ENCODE measurements at places on chromosomes 5 and 9. TPM values are rescaled to one million over a fixed set of nuclear protein-coding genes. Genes with fewer than 3 reads are reported as not detected.

GRCh38 chr9:68577774-68578591, 37.3 kb upstream of the TMEM252 start:
- DNase-seq: no peak

DNA sequence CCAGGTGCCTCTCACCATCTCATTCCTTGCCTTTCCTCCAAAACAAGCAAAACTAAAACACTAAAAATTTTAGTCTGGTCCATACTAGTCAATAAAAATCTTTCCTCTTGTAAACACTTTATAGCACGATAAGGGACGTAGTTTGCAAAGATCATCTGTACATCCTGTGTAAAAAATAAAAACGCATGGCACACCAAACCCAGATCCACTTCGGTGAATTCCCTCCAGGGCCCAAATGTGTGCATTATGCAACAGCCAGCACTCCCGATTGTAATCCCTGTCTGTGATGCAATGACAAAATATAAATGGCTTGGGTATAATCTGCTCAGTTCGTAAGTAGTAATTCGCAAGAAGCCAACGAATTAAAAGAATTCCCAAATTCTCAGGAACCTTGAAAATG, 1.4 kb downstream of the FAM169A start:
- DNase-seq: peak; percentile 62

ATP10B gene
- total RNA-seq: not detected

DNA sequence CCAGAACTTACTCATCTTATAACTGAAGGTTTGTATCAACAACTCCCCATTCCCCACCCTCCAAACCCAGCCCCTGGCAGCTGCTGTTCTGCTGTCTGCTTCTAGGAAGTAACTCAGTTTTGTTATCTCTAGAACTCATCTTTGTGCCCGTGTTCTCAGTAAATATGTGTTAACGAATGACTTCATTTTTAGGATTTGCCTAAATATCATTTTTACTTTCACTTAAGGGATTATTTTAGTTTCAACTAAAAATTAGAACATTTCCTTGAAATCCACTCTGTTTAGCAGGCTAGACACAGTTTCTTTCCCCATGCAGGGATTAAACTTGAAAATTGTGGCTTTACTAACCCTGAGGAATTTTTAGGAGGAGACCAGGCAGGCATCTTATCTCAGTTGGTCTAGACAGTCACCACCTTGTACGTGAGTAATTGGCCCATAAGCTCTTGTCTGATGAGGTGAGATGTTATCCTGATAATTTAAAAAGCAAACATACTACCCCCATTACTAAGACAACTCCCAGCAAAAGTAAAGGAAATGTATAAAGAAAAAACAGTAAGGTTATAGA, 68.2 kb upstream of the TNFAIP8 start:
- DNase-seq: no peak

IL5 gene
- total RNA-seq: not detected

DNA sequence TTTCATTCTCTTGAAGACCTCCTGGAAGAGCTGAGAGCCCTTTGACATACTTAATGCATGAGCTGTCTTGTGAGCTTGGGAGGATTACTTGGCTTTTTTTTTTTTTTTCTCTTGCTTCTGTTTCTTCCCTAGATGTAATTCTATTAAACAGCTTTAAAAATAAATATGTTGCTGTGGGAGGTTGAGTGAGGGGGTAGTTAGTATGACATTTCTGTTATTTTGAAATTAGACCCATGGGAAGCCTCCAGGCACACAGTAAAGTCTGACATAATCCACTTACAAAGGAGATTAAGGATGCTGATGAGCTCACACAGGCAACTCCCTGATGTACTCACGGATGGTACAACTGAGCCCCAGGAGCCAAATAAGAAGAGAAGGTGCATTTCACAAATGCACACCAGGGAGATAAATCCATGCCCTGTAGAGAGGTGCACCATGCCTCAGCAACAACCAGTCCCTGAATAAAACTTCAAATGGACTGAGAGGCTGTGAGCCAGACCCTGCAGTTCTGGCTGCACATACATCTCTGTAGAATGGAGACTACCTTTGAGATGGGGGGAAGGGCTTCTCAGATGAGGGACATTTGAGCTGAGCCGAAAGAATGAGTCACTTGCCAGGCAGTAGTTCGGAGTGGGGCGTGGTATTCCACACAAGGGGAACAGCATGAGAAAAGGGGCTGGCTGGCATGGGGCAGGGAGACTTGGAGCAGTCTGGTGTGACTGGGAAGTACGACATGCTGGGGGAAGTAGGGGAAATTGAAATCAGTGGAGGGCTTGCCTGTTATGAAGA, 68.7 kb downstream of the ACTL7B start:
- DNase-seq: no peak

UNC13B gene
- total RNA-seq: 10.3 TPM

DNA sequence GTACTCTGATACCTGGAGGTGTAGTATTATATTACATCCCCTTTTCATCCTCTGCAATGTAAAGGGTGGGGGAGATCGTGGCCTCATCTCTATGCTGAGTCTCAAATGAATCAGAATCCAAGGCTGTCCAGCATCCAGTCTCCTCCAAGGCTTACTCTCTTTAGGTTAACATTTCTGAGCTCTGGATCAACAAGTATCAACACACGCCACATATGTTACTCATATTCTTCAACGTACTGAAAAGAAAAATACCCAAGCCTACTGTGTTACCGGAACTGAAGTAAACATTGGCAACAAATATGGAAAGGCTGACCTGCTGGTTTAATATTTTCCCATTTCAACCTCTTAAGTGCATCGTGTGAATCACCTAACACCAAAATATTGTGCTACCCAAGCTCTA, 241.8 kb downstream of the GAS1 start:
- no peak for DNase-seq

DNA sequence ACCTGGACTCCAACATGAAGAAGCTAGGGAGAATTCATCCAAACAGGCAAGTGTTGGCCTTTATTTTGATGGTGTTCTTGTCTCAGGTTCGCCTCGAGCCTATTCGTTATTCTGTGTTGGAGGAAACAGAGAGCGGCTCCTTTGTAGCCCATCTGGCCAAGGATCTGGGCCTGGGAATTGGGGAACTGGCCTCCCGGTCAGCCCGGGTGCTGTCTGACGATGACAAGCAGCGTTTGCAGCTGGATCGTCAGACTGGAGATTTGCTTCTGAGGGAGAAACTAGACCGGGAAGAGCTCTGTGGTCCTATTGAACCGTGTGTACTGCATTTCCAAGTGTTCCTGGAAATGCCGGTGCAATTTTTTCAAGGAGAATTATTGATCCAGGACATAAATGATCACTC, 367 bp downstream of the PCDHB4 start:
- peak; percentile 17 for DNase-seq

DNA sequence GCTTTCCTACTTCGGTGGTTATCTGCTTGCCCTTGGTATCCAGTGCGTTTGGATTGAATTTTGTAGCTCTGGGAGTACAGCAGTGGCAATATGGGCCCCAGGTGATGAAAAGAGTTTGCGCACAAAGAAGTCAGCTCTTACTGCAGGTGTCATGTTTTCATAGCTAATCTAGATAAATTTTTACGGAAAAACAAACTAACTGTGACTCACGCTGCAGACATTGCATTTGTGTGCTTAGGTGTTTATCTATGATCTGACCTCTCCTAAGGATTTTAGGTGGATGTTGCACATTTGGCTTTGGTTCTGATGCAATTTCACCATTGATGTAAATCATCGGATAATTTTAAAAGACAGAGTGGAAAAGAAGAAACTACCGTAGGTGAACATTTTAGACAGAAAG, 92.1 kb downstream of the VCAN start:
- no peak for DNase-seq

DNA sequence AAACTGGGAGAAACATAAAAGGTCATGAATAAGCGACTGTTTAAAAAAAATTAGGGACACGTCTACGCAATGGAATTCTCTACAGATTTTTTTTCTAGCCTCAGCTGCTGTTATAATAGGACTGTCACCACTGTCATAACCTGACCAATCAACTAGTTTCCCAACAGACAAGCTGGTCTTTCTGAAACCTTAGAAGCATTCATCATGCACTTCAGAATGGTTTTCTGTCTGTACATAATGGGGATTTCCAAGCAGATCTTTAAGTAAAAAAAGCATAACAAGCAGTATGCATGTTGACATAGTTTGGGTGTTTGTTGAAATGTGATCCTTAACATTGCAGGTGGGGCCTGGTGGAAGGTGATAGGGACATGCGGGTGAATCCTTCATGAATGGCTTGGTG, 58.3 kb upstream of the SEMA6A start:
- DNase-seq: no peak

- DNase-seq: no peak
Measured at GRCh38 chr9:84940294-84940693, 270.8 kb downstream of the NTRK2 start.

FOXD4L6 gene
- not detected for total RNA-seq

GRCh38 chr9:137387114-137387890, 35.7 kb downstream of the EXD3 start:
- no peak for DNase-seq

GRCh38 chr5:172853355-172853975, 19.4 kb downstream of the ERGIC1 start:
- DNase-seq: no peak

DNA sequence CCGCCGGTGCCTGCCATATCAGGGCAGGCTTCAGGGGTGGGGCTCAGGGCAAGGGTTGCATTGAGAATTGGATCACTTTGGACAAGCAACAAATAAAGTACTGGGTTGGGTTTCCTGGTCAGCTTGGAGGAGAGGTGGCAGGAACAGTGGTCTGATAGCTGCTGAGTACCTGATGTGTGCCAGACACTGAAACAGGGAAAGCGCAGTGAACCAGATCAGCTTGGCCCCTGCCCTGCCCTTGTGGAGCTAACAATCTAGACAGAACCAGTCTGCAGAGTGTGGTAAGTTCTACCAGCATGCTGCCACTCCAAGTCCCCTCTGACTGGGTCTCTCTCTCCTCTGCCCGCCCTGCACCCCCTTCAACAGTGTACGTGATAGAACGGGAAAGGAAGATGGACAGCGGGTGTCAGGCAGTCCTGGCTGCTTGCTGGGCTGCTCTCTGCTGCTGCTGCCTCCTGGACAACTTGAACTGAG, 53.4 kb downstream of the CYSTM1 start:
- no peak for DNase-seq
